Aortic smooth muscle cell (primary cell): ENCODE measurements at places on chromosomes 1 and 21. TPM values are rescaled to one million over a fixed set of nuclear protein-coding genes. Genes with fewer than 3 reads are reported as not detected.

SPRR5 gene
- total RNA-seq, result not detected in 2 replicates

SLAMF9 gene
- 0.44 and 1.2 TPM in 2 replicates for total RNA-seq

CSMD2 gene
- total RNA-seq, result 4.0 and 8.8 TPM in 2 replicates

PPP1R12B gene
- 10.7 and 12.7 TPM in 2 replicates for total RNA-seq

AMPD1 gene
- total RNA-seq, result not detected in 2 replicates

OR2G6 gene
- not detected in 2 replicates for total RNA-seq

SPRR1A gene
- not detected in 2 replicates for total RNA-seq

CD84 gene
- total RNA-seq, result under 0.01 TPM in 1 of 2 replicates, not detected in the other

RHD gene
- not detected in 2 replicates for total RNA-seq

SYT14 gene
- total RNA-seq, result 0.13 and 0.44 TPM in 2 replicates

FNDC5 gene
- total RNA-seq, result 0.87 and 1.2 TPM in 2 replicates

SLAMF7 gene
- total RNA-seq, result not detected in 2 replicates

CLSTN1 gene
- 104 and 117 TPM in 2 replicates for total RNA-seq

LDLRAD1 gene
- total RNA-seq, result not detected in 2 replicates

HPCA gene
- not detected in 2 replicates for total RNA-seq

ATP1A2 gene
- under 0.01 and 0.31 TPM in 2 replicates for total RNA-seq

LCE1C gene
- not detected in 2 replicates for total RNA-seq

CDC20 gene
- total RNA-seq, result 27.0 and 37.4 TPM in 2 replicates

RIPPLY3 gene
- not detected in 2 replicates for total RNA-seq

CLEC20A gene
- not detected in 2 replicates for total RNA-seq

TTC34 gene
- under 0.01 and 0.12 TPM in 2 replicates for total RNA-seq

SELE gene
- under 0.01 TPM in 2 replicates for total RNA-seq

CELA2A gene
- total RNA-seq, result not detected in 2 replicates

UTS2 gene
- total RNA-seq, result not detected in 2 replicates

GRHL3 gene
- 0.19 TPM in 1 of 2 replicates, not detected in the other for total RNA-seq

KCND3 gene
- total RNA-seq, result under 0.01 and 0.26 TPM in 2 replicates

VASH2 gene
- under 0.01 TPM in 1 of 2 replicates, not detected in the other for total RNA-seq

TSTD1 gene
- total RNA-seq, result 12.3 and 26.7 TPM in 2 replicates

PODN gene
- total RNA-seq, result 5.8 and 7.6 TPM in 2 replicates

MX2 gene
- total RNA-seq, result 0.44 and 0.92 TPM in 2 replicates

CSF1 gene
- total RNA-seq, result 59.9 and 73.9 TPM in 2 replicates

SDC3 gene
- total RNA-seq, result 23.4 and 37.3 TPM in 2 replicates

TEX50 gene
- not detected in 2 replicates for total RNA-seq
